ENCODE measurements at places on chromosomes 12 and 14. TPM values are rescaled to one million over a fixed set of nuclear protein-coding genes. Genes with fewer than 3 reads are reported as not detected.

PLA2G1B gene
- not detected for total RNA-seq

FAIM2 gene
- total RNA-seq, result 0.54 TPM

BMP4 gene
- total RNA-seq, result not detected

TAS2R19 gene
- total RNA-seq, result 3.9 TPM

BIN2 gene
- total RNA-seq, result 33.2 TPM

MANSC1 gene
- 1.1 TPM for total RNA-seq

LTB4R gene
- 12.2 TPM for total RNA-seq

- no peak overlapping the region for H3K27ac ChIP-seq
- H3K36me3 ChIP-seq, result no peaks in the 10 kb centered on the region
- peaks cover 26% of the 10 kb centered on the region for H3K27me3 ChIP-seq
Observed at GRCh38 chr12:47021298-47021697, 58.1 kb upstream of the PCED1B start.

GRCh38 chr12:24977060-24977459 is 28.2 kb upstream of the BCAT1 start:
- peaks cover 2% of the 10 kb centered on the region for H3K4me1 ChIP-seq
- no peaks in the 10 kb centered on the region for H3K27me3 ChIP-seq
- H3K27ac ChIP-seq, result no peak overlapping the region
- H3K4me3 ChIP-seq, result no peak overlapping the region
- H3K36me3 ChIP-seq, result no peaks in the 10 kb centered on the region
- no peak for DNase-seq

DNA sequence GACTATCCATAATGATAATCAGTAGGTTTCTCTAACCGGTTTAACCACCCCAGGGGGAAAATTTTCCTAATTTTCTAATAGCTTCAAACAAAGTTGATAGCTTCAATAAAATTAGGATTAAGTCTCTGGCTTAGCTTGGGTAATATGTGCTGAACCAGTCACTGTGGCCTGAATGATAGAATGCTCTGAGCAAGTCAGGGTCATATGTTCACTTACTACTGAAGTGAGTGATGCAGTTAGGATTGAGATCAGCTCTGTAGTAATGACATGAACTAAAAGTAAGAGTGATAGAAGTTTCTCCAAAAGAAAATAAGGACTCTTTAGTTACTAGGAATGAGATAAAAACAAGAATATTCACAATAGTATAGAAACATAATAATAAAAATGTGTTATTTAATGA is 32.6 kb downstream of the ETNK1 start:
- H3K27me3 ChIP-seq, result no peaks in the 10 kb centered on the region
- H3K4me1 ChIP-seq, result peaks cover 20% of the 10 kb centered on the region
- H3K27ac ChIP-seq, result no peak overlapping the region
- no peak overlapping the region for H3K4me3 ChIP-seq
- no peak for DNase-seq

DNA sequence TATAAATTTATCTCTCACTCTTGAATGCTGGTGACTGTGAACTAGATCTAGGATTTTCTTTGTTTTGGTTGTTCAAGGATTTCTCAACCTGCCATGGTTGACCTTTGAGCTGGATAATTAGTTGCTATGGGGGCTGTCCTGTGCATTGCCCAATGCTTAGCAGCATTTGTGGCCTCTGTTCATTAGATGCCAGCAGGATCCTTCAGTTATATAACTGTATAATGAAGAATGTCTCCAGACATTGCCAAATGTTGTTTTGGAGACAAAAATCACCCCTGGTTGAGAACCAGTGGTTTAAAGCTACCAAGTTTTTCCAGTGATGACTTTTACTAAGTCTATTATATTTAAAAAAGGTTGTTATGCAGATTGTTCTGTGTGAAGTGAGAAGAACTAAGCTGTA is 147.9 kb upstream of the STXBP6 start:
- H3K36me3 ChIP-seq, result no peaks in the 10 kb centered on the region
- no peaks in the 10 kb centered on the region for H3K4me1 ChIP-seq
- no peaks in the 10 kb centered on the region for H3K27me3 ChIP-seq
- DNase-seq, result no peak
- no peak overlapping the region for H3K4me3 ChIP-seq

GRCh38 chr12:103560604-103561101 is 26.4 kb upstream of the STAB2 start:
- no peak overlapping the region for H3K4me3 ChIP-seq
- H3K4me1 ChIP-seq, result no peaks in the 10 kb centered on the region
- DNase-seq, result no peak
- H3K27me3 ChIP-seq, result peaks cover 1% of the 10 kb centered on the region

GRCh38 chr14:68633131-68633991 is 159.5 kb downstream of the ZFP36L1 start:
- no peak for DNase-seq
- no peak overlapping the region for H3K4me3 ChIP-seq
- H3K4me1 ChIP-seq, result peaks cover 7% of the 10 kb centered on the region
- no peak overlapping the region for H3K27ac ChIP-seq
- H3K27me3 ChIP-seq, result peaks cover 10% of the 10 kb centered on the region

GRCh38 chr12:28137414-28137813 is 52.8 kb upstream of the CCDC91 start:
- H3K36me3 ChIP-seq, result no peaks in the 10 kb centered on the region
- DNase-seq, result no peak
- no peaks in the 10 kb centered on the region for H3K27me3 ChIP-seq

- no peaks in the 10 kb centered on the region for H3K27me3 ChIP-seq
- H3K36me3 ChIP-seq, result peaks cover 13% of the 10 kb centered on the region
- H3K4me1 ChIP-seq, result peaks cover 26% of the 10 kb centered on the region
- H3K4me3 ChIP-seq, result no peak overlapping the region
- DNase-seq, result no peak
Observed at GRCh38 chr12:29374913-29375312, 6.1 kb downstream of the ERGIC2 start.

DNA sequence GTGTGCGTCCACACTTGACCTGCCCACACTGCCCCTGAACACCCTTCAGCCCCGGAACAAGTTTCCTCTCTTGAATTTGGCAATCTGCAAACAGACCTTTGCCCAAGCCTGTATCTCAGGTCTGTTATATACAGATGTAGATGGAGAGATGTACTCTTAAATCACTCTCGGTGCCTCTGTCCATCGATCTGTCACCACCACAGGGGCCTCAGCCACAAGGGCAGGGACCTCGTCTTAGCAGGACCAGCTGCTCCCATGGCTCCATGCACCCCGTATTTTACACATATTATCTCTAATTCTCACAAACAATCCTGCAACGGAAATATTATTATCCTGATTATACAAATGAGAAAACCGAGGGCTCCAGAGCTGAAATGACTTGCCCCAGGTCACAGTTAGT is 313.4 kb downstream of the BCL11B start:
- DNase-seq, result no peak
- H3K4me3 ChIP-seq, result no peak overlapping the region
- H3K36me3 ChIP-seq, result no peaks in the 10 kb centered on the region
- H3K4me1 ChIP-seq, result peaks cover under 1% of the 10 kb centered on the region
- H3K27me3 ChIP-seq, result peaks cover 1% of the 10 kb centered on the region

DNA sequence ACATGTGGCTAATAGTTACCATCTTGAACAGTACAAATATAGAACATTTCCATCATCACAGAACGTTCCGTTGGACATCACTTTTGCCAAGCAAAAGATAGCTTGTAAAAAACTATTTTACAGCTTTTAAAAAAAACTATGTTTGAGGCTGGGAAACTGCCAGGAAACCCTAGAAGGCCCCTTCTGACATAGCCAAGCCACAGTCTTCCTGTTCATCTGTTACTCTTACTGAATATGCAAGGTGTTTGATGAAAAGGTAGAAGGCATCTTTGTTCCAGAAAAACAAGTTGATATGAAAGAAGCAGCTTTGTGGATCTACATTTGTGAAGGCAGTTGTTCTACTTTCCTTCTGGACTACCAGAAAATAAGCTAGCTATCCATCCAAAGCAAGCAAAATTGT is 23.6 kb upstream of the WNK1 start:
- peaks cover 1% of the 10 kb centered on the region for H3K36me3 ChIP-seq
- H3K4me1 ChIP-seq, result peaks cover 43% of the 10 kb centered on the region
- no peaks in the 10 kb centered on the region for H3K27me3 ChIP-seq
- peak overlapping the region; percentile 30 for H3K27ac ChIP-seq
- peak; percentile 78 for DNase-seq
- peak overlapping the region; percentile 10 for H3K4me3 ChIP-seq

- DNase-seq, result no peak
- no peak overlapping the region for H3K27ac ChIP-seq
- H3K4me1 ChIP-seq, result no peaks in the 10 kb centered on the region
Observed at GRCh38 chr14:48325486-48325885, 650.1 kb upstream of the MDGA2 start.

DNA sequence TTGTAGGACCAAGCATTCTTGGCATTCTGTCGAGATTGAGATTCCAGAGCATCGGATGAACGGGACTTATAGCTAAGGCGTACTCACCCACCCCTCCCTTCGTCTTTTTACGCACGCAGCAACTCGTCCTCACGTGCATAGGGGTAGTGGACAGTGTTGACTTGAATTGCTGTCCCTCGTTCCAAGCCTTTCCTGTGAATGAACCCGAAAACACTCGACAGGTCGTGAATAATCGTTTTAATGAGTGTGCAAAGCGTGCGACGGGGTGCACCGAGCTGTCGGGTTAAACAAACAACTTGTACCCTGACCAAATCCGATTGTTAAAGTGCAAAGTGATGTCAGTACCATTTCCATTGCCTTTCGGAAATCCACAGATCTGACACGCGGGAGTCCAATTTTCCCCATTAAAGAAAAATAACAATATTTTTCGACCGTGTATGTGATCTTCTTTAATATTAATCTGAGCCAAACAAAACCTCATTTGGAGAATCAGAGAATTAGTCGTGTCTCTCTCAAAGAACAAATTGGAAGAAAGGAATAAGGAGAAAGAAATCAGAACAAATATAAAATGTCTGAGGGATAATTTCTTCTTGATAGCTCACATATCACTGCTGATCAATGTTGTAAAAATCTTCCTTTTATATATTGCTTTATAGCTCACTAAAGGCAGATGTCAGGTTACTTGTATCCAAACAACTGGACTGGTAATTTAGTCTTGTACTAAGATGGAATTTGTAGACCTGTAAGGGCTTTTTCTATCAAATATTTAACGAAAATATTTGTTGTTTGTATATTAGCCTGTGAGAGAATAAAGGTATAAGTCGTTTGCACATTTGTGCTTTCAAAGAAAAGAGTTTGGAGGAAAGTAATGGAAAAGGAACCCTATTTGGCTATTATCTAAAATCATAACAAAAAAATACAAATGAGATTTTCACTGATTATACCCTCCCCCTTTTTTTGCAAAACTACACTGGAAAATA is 11.8 kb downstream of the FOXG1 start:
- DNase-seq, result no peak
- no peak overlapping the region for H3K27ac ChIP-seq
- H3K27me3 ChIP-seq, result peaks cover 40% of the 10 kb centered on the region
- no peak overlapping the region for H3K4me3 ChIP-seq

Measured in activated CD4-positive, alpha-beta T cell treated with anti-CD3 and anti-CD28 coated beads, Interleukin-2, amount 10 ng/mL, durations not matched to agents 24 days and 14 days (primary cell).